Tongue (tissue), 3 donors: ENCODE measurements at places on chromosomes 13 and 19. TPM values are rescaled to one million over a fixed set of nuclear protein-coding genes. Genes with fewer than 3 reads are reported as not detected.

The ZNF154 gene
- 13.1 TPM for total RNA-seq

The ZNF490 gene
- 6.1 TPM for total RNA-seq

The ZNF626 gene
- 25.1 TPM for total RNA-seq

The ZNF526 gene
- 8.5 TPM for total RNA-seq

The ZNF507 gene
- 29.4 TPM for total RNA-seq

The ZNF497 gene
- 4.9 TPM for total RNA-seq

The MLLT1 gene
- total RNA-seq, result 7.5 TPM

DNA sequence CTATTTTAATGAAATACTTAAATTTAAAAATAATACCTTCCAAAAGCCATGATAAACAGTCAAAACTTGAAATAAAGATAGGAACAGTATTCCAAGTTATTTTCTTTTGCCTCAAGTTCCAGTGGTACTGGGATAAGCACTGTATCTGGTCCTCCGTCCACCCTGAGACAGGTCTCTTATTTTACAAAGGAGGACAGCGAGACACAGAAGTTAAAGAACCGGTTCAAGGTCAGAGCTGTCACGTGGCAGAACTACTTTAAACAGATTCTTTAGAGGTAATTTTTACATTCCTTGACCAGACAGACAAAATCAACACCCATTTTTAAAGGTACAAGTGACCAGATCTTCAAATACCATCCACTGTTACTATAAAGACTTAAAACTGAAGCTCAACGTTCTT lies 10.4 kb upstream of the DOCK9 start:
- DNase-seq, result no peak

- peak; percentile 27 for DNase-seq
Observed at GRCh38 chr19:33482476-33482875, 39.1 kb downstream of the PEPD start.

GRCh38 chr19:47492137-47492533 lies 8.1 kb upstream of the KPTN start:
- no peak for DNase-seq

DNA sequence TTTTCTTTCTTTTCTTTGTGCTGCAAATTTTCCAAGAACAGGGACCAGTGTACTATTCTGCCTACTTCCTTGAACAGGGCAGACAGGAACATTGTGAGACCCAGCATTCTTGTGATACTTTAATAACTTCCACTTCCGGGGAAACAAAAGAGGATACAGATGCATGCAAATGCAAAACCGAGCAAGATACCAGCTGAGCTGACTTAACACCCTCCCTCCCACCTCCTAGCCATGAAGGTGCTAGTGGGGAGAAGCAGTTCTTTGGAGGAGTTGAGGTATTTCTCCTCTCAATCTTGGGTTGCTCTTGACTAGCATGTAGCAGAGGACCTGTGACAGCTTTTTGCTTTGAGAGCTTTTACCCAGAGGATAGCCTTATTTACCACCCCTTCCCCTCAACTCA lies 111.2 kb downstream of the KLF5 start:
- DNase-seq, result no peak

GRCh38 chr13:25732111-25732865 lies 319.5 kb downstream of the SHISA2 start:
- no peak for DNase-seq

- peak; percentile 24 for DNase-seq
Observed at GRCh38 chr19:58229255-58229639, 533 bp downstream of the ZNF544 start.

DNA sequence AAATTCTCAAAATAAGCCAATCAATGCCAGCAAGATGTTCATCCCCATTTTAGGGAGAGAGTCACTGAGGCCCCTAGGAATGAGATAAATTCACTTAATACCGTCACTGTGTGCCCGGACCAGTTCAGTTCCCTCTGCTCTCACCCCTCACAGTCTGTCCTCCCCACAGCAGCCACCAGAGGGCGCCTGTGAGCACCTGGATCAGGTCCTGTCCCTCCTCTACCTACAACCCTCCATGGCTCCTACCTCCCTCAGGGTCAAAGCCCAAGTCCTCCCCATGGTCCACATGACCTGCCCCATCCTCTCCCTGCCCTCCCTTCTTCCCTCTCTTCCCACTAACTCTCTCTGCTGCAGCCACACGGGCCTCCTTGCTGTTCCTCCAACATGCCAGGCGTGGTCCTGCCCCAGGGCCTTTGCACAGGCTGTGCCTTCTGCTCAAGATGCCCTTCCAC lies 42.0 kb upstream of the NFIC start:
- no peak for DNase-seq

DNA sequence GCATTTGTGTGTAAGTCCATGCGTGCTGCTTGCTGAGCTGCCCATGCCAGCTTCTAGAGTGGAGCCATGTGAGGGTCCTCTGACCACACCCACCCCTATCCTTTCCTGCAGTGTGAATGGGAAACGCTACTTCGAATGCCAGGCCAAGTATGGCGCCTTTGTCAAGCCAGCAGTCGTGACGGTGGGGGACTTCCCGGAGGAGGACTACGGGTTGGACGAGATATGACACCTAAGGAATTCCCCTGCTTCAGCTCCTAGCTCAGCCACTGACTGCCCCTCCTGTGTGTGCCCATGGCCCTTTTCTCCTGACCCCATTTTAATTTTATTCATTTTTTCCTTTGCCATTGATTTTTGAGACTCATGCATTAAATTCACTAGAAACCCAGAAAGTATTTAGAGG lies 10.3 kb downstream of the TBCB start:
- DNase-seq, result no peak

DNA sequence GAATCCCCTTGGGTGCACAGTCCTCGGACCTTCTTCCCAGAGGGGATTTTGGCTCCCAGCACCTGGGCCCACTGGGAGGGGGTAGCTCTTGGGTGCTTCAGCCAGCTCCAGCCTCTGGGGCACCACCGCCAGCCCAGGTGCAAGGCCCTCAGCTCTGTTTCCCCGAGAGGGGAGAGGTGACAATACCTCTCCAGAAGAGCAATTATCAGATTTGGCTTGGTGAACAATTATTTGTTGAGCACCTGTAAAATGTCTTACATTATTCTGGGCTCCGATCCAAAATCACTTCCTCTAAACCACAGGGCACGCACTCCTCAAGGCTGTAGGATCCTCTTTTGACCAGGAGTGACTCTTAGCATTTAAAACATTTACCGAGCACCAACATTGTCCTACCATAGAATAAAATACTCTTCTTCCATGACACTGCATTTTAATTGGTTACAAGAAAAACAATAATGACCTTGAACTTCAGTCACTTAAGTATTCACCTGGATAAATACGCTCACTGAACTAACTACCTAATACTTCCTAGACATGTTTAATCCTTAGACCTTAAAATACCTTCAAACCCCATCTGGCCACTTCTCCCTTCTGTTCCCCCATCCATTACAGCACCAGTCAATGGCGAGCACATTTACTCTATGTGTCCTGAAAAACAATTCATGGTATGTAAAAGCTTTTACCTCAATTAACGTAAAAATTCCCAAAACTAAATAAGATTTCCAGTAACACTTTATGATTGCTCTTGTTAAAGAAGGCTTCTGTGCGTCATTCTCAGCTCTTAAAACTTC lies 54.8 kb downstream of the ABCC4 start:
- no peak for DNase-seq

- DNase-seq, result peak; percentile 94
Observed at GRCh38 chr19:11138601-11139300, 16.8 kb downstream of the SPC24 start.
